GM10248 (cell line): ENCODE measurements at places on chromosomes 7 and 10.

DNA sequence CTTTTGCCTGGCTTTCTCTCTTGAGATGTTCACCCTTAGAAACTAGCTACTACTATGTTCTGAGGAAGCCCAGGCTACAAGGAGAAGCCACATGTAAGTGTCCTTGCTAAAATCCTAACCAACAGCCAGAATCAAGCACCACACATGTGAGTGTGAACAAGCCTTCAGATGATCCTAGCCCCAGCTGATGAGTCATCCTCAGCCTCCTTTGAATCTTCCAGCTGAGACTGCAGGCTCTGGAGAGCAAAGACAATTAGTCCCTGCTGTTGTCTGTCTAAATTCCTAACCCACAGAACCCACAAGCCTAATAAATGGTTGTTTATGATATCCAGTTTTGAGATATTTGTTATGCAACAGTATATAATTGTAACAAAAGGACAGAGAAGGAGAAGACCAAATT, 92.8 kb upstream of the TAC1 start:
- DNase-seq: no peak

GRCh38 chr7:149879766-149880637, 6.2 kb downstream of the ATP6V0E2 start:
- DNase-seq: no peak

DNA sequence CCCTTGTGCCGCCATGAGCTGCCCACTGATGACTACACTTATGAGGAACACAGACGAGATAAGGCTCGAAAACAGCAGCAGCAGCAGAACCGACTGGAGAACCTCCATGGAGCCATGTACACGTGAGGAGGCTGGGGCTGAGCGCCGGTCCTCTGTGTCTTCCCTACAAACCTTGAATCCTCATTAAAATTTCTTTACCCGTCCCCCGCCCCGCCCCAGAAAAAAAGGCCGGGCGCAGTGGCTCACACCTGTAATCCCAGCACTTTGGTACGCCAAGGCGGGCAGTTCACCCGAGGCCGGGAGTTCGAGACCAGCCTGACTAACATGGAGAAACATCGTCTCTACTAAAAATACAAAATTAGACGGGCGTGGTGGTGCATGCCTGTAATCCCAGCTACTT, 1.5 kb upstream of the RINT1 start:
- DNase-seq: no peak

- DNase-seq: no peak
Measured at GRCh38 chr10:17668435-17669184, 24.7 kb downstream of the STAM start.

DNA sequence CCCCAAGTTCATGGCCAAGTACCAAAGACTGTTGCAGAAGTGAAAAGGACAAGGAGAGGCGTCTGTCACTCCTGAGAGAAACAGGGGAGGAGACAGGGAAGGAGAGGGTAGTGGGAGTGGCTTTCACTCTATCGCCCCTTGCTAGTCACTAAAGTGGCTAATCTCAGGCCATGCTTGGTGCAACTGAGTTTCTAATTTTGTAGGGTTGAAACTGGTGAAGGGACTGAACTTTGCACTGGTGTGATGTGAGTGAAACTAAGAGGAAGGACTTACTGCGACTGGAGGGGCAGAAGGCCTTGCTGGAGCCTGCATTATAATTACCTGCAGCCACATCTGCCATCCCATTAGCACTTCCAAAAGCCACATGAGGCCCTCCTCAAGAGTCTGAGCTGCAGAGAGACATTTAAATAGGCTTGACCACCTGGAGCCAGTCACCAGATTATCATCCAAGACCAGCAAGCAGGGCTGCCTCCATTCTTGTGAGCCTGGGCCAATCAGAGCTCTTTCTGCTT, 107.2 kb upstream of the EEPD1 start:
- DNase-seq: no peak

- no peak for DNase-seq
Measured at GRCh38 chr10:108862676-108863350, 1060.5 kb downstream of the XPNPEP1 start.

DNA sequence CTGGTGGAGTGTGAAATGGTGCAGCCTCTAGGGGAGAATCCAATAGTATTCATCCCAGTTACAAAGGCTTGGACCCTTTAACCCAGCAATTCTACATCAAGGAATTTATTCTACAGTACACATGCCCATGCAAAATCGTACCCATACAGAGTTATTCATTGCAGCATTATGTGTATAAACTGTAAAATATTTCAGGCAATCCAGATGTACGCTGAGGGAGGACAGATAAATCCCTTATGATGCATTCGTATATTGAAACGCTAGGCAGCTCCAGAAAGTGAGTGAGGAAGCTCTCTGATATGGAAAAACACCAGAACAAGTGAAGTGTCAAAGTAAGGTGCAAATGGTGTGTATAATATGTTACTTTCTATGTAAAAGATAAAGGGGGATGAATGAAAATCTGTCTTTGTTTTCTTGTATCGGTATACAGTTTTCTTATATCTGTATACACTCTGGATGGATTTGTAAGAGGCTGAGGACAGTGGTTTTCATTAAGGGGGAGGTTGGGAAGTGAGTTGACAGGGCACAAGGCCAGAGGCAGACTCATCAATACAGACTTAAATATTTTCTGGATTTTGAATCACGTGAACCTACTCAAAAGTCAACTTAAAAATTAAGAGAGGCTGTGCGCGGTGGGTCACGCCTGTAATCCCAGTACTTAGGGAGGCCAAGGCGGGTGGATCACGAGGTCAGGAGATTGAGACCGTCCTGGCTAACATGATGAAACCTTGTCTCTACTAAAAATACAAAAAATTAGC, 17.1 kb downstream of the VWA2 start:
- no peak for DNase-seq

GRCh38 chr7:69698109-69698825, 100.0 kb downstream of the AUTS2 start:
- DNase-seq: no peak

DNA sequence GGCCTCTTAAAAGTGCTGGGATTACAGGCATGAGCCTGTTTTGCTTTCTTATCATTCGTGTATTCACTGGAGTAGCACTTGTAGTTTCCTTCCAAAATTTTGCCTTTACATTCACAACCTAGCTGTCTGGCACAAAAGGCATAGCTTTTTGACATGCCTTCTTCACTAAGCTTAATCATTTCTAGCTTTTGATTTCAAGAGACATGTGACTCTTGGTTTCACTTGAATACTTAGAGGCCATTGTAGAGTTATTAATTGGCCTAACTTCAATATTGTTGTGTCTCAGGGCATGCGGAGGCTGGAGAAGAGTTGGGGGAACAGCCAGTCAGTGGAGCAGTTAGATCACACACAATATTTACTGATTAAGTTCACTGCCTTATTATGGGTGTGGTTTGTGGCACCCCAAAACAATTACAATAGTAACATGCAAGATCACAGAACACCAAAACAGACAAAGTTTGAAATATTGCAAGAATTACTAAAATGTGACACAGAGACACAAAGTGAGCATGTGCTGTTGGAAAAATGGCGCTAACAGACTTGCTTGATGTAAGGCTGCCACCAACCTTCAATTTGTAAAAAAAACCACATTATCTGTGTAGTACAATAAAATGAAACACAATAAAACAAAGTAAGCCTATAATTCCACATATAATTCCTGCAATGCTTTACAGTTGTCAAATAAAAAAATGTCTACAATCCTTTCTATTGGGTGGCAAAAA, 43.1 kb downstream of the BRAF start:
- DNase-seq: no peak

- no peak for DNase-seq
Measured at GRCh38 chr7:56125831-56126230, 9.6 kb upstream of the NUPR2 start.

DNA sequence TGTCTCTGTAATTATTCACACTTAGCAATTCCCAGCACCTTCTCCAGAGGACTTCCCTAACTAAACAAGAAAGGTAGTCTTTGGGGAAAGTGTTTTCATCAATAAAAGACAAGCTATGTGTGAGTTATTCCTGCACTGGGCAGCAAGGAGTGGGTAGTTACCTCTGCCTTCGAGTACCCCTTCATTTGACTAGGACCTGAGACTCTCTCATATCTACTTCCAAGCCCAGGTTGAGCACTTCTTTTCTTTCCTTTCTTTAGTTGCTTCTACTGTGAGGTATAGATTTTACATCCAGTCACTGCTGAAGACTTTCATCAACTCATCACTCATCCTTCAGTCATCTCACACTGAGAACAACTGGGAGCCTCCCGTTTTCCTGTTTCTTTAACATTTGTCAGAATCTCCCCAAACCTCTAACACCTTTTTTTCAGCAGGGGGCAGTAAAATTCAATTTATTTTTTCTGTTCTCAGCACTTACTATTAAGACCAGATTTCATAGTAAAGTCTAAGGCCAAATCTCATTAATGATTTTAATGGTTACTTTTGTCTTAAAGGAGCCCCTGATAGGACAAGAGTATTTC, 80.1 kb upstream of the PRSS1 start:
- DNase-seq: no peak

DNA sequence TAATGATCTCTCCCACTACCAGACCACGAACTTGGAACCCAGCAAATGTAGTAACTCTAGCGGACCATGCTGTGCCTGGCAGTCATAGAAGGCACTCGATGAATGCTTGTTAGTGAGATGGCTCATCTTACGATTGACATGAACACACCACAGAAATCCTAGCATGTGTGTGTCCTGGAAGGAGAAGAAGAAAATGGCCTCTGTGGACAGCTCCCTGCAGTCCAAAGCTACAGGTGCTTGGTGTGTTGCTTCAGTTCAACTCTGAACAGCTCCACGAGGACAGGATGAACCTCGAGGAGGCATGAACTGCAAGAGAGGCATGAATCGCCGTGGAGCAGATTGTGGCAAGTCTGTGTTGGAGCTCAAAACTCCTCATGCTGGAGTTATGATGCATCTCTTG, 93.5 kb downstream of the KLF6 start:
- no peak for DNase-seq

DNA sequence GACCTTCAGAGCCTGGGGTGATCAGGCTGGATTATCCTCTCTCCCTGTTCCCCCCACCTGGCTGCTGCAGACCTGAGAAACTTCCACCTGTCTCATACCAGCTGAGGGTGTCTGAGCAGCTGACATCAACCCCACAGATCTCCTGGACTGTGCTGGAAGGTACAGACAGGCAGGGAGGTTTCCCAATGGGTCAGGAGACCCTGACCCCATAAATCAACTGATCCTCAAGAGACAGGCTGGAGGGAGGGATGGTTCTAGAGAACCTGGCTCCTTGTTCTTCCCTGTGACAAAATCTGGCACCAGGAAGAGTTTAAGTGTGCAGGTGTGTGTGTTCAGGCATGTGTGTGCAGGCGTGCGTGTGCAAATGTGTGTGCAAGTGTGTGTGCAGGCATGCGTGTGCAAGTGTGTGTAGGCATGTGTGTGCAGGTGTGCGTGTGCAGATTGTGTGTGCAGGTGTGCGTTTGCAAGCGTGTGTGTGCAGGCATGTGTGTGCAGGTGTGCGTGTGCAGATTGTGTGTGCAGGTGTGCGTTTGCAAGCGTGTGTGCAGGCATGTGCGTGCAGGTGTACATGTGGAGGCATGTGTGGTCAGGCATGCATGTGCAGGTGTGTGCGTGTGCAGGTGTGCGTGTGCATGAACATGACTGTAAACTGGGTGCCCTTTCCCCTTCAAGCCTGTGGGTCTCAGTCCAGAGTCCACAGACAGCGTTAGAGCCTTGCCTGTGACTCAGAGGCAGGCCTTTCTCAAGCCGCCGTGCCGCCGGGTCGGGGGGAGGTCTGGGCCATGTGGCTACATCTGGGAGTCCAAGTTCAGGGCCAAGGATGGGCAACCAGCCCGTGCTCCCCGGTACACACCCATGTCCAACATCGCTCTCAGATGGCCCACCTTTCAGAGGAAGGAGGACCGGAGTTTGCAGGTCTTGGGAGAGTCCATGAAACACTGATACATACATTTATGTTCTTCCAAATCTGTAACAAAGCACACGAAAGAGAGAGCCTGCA, 50.1 kb upstream of the ELN start:
- peak; percentile 11 for DNase-seq

- DNase-seq: no peak
Measured at GRCh38 chr10:29253690-29254029, 35.2 kb upstream of the LYZL1 start.

GRCh38 chr7:111424768-111425167, 137.5 kb downstream of the IMMP2L start:
- DNase-seq: no peak

DNA sequence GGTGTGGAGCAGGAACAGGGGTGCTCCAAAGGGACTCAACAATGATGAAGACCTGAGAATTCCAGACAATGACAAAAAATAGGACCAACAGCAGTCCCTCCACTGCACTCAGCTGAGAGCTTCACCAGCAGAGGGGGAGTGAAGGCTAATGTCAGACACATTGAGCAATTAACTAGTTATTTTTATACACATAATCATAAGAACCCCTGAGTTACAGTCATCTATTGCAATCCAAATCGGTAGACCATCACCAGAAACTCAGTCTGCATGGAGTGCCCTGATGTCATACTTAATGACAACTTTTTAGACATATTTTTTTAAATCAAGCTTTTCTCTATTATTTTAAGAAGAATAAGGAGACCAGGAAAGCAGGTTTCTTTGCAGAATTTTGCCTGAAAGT, 30.6 kb upstream of the IKZF1 start:
- DNase-seq: no peak

DNA sequence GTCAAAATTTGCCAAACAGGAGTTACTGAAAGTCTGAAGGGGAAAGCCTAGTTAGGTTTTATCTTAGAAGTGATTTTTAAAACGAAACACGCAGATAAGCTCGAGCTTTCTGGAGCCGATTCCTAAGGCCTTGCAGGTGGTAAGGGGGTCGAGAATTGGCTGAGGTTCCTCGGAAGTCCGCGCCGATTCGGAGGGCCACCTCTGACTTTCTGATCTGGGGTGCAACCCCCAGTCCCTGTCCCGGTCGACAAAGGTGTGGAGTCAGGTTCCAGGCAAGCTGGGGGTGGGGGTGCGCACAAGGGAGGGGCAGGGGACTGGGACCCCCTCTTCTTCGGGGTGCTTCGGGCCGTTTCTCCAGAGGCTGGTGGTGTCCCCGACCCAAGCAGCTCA, 701 bp upstream of the CUL1 start:
- no peak for DNase-seq

DNA sequence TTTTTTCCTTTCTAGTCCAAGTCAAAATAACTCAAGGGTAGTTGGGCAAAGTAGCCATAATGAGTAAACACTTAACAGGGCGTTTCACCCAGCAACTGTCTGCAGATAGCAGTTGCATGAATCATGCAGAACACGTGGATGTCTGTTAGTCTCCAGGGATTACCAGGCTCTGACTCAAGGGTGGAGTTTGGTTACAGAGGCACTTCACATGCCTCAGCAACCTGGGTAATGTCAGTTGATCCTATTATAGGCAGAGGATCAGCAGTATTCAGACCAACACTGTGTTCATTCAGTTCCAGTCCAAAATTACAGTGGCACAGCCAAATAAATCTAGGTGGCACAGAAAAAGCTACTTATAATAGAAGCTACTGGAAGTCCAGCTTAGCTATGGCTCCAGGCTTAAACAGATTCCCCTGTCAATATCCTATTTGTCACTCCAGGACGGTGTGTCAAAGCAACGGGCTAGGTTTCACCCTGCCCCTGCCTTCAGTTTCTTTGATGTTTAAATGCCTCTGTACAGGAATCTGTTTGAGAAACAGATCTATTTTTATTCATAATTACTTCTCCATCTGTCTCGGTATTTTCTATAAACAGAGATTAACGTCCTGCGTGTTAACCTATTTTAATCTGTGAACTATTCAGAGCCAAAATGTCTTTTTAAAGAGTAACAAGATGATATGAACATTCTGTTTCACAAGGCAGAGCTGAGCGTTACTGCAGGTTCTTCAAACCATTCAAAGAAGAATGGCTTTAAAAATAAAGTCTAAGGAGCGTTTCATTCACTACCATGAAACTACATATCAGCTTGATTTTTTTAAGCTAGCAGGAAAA, 162.6 kb upstream of the AKR1E2 start:
- DNase-seq: peak; percentile 21

- peak; percentile 58 for DNase-seq
Measured at GRCh38 chr10:22615819-22616499, 98.4 kb downstream of the PIP4K2A start.
